K562 (cell line): ENCODE measurements at places on chromosomes 6 and 20.
A peak's percentile ranks its signal among the peaks of the same experiment; 100 is the strongest.

DNA sequence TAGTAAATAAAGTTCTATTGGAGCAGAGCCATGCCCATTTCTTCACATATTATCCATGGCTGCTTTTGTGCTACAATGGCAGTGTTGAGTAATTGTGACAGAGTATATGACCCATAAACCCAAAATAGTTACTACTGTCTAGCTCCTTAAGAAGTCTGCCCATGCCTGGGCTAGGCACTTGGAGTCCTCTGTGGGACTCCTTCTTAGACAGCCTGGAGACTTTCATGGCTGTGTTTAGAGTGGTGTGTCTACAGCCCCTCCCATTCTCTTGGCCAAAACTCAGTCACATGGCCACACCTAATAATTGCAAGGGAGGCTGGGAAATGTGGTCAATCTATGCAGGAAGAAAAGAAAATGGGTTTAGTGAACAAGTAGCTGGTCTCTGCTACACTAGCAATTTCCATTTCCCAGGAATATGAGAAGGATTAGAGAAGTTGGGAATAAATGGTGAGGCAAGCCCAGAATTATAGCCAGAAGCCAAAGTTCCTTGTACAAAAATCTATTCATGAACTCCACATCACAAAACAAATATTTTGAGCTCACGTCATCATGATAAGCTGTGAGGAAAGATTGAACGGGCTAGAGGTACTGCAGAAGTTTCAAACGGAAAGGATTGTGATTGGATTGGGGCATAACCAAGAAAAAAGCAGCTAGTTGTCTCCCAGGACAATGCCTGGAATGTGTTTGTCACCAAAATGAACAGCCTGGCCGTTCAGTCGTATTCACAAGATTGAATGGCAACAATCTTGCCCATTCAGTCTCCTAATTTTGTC is 251.8 kb upstream of the PLN start:
- no peak for DNase-seq

GRCh38 chr6:158536891-158537798 is 22.7 kb upstream of the TMEM181 start:
- DNase-seq = peak; percentile 78

DNA sequence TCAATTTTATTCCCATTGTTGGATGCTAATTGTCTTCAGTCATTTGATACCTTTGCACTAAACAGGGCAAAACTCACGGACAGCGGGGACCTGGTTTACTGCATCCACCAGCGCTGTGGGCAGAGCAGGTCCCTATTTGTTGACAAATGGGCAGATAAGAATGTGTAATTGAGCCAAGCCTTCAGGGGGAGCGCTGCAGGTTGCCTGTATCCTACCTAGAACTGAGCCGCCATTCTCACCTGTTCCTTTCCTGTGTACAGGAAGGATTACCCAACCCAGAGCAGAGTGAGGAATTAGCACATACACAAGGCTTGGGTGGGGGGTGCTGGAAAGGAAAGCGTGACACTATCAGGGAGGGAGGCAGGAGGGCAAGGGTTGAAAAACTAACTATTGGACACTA is 89.1 kb upstream of the FOXA2 start:
- DNase-seq = no peak

DNA sequence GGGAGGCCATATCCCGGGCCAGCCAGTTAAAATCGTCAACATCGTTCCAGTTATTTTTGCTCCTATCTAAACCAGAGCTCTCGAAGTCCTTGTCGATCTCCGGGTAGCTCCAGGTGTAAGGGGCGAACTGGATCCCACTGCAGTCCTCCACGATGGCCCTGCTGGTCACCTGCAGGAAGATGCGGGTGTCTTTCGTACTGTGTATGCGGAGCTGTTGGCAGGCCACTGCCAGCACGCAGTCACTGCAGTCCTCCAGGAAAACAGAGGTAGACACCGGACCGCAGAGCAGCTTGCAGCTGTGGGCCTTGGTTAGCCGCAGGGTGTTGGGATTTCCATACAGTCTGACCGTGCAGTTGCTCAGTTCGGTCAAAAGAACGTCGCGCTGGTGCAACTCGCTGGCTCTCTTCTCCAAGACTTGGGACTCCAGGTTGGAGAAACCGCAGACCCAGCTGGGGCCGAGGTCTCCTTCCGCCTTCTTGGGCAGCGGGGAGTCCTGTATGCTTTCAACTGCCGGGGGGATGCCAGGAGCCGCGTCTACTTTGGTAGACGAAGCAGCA is 742 bp downstream of the TBCC start:
- DNase-seq = peak; percentile 46

GRCh38 chr6:87736809-87737540 is 34.9 kb upstream of the AKIRIN2 start:
- DNase-seq = no peak

- DNase-seq = peak; percentile 15
Measured at GRCh38 chr20:46251211-46251673, 57.1 kb downstream of the CDH22 start.

- DNase-seq = no peak
Measured at GRCh38 chr6:74213995-74214394, 518.0 kb downstream of the CD109 start.

GRCh38 chr6:35484921-35485392 is 11.9 kb downstream of the TEAD3 start:
- DNase-seq = peak; percentile 41

- no peak for DNase-seq
Measured at GRCh38 chr20:535958-536357, 7.6 kb downstream of the CSNK2A1 start.

DNA sequence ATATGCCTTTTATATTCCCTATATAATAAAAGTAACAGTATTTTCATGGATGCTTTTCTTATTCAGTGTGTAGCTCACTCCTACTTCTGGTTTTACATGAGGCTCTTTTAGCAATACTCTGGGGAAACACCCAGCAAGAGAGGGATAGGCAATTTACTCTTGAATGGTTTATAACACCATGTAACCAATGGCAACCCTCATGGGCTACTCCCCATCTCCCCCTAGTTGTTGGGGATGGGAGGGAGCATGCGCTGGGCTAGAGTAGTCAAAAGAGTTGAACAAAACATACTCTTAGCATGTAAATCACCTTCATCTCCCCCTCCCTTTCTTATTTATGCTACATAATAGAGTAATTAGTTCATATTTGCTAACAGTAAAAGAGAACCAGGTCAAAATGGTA is 140.1 kb upstream of the LRFN2 start:
- peak; percentile 40 for DNase-seq

DNA sequence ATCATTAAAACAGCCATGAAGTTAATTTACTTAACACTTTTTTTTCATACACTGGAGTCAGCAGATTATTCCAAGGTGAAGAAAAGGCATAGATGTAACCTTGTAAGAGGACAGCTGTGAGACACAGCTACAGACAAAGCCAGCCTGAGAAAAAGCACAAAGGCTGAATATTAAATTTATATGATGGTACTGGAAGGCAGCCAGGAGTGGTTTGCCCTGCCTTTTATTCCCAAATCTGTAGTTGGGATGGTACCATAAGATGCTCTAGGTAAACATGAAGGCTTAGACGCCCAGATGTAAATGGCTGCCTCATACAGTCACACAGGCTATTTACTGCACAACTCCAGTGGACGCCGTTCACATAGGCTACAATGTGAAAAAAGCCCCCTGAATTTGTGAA is 42.1 kb upstream of the LOC128125822 start:
- no peak for DNase-seq

DNA sequence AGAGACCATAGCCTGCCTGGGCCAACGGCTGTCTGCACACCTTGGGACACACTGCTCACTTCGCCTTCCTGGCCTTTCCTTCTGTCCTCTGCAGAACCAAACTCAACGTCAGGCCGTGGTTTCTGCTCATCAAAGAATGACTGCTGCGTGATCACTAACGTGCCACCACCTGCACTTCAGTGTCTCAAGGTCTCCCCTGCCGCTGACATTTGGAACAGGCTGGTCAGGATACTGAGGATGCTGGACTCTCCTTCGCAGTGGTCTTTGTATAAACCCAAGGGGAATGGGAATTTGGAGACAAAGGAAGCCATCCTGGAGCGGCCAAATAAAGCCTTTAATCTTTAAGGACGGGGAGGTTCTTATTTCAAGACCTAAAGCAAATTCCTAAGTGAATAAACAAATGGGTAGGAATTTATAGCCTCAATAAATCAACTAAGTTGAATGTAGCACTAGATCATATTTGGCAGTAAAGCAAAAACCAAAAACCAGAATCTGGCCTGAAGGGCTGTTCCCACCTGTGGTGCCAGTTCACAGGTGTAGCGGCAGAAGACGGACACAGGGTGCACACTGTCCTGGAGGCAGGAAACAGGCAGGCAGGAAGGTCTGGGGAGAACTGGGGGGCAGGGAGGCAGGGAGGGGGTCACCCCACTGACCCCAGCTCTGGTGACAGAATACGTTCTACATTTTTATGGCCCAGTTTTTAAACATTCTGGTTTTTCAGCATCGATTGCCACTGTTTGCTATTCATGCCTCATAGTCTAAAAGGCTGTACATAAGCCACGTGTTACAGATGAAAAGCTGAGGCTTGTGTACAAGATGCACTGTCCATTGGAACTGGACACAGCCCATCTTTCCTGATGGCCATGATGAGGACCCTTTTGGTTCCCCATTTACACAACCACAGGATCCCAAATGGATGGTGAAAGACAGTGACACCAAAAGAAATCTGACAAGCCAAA is 36.6 kb downstream of the ABHD12 start:
- no peak for DNase-seq

DNA sequence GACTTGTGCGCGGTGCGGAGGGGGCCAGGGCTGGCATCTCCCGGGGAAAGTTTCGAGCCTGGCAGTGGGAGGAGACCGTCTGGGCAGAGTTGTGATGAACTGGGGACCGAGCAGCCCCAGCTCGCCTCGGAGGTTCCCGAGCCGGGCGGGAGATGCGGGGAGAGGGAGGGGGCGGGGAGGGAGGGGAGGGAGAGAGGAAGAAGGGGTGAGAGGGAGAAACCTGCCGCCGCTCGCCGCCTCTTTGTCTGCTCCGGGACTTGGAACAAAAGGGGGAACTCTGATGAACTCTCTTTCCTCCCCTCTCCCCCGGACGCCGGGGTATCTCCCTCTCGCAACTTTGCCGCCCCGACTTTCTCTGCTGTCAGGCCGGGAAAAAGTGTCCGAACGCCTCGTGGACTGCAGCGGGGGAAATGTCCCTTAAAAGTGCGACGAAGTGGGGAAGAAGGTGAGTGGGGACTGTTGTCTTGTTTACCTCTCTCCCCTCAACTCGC is 72.7 kb downstream of the SOX4 start:
- no peak for DNase-seq

- no peak for DNase-seq
Measured at GRCh38 chr6:122640366-122640765, 30.2 kb downstream of the PKIB start.
